Left kidney (tissue), 8 donors: ENCODE measurements at places on chromosomes 3 and 15. TPM values are rescaled to one million over a fixed set of nuclear protein-coding genes. Genes with fewer than 3 reads are reported as not detected.

GRCh38 chr3:152069871-152070270, 196.4 kb downstream of the SUCNR1 start:
- DNase-seq: no peak

DNA sequence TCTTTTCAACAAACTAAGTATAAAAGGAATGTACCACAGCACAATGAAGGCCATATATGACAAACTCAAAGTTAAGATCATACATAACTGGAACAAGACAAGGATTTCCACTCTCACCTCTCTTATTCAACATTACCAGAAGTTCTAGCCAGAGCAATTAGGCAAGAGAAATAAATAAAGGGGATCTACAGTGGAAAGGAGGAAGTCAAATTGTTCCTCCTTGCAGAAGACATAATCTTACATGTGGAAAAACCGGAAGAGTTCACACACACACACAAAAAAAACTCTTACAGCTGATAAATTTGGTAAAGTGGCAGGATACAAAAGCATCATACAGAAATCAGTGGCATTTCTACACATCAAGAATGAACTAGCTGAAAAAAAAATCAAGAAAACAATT, 277.9 kb downstream of the MCTP2 start:
- DNase-seq: no peak

DNA sequence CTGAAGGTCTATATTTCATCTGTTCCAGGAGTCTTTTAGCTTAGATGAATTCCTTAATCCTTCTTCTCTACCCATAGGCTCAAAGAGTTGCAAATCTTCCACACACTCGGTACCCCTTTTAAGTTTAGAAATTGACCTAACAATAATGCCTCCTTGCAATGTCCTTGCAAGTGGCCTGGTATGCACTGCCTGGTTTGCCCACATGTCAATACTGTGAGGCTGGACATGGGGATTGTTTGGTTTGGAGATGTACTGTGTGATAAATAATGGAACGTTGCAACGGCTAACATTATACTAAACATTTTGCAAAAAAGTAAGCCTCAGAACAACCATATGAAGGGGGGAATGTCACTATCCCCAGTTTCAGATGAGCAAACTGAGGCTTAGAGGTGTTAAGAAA, 22.4 kb upstream of the TPM1 start:
- DNase-seq: no peak

DNA sequence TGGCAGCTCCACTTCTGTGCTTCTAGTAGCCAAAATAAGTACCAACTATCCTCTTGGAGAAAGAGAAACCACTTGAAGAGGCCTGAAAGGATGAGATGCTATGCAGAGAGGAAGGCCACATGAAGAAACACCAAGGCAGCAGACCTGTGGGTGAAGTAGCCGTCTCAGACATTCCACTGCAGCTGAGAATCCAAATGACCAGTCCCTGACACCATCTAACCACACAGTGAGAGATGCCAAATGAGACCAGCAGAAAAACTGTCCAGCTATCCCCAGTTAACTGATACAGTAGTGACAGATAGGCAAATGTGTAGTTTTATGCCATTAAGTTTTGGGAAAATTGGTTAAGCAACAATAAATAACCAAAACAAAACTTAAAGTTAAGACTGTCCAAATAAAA, 47.9 kb upstream of the ZSCAN2 start:
- no peak for DNase-seq

DNA sequence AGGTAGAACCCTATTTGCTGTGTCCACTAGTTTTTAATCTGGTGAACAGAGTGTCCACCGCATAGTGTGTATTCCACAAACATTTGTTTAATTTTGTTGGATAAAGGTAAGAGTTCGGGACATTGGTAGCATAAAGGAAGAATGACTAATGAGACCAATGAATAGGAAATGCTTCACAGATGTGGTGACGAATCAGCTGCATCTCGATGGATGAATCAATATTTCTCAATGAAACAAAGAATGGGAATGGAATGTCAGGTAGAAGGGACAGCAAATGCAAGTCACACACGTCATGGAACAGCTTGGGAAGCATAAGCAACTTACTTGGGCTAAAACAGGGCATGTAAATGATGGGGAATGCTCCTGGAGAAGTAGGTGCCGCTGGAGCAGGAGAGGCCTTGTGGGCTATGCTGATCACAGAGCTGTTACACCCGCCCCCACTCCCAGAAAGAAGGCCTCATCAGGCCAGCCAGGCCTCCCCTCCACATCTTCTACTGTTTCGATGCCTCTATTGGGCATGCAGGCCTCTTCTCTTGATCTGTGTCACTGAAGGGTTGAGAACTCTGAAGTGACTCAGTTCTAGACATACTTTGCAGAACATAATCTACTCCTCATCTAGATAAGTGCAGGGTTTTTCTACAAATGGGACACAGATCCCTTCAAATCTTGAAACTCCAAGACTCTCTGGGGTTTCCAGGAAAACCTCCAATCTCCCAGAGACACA, 120.0 kb upstream of the GADL1 start:
- no peak for DNase-seq

- DNase-seq: no peak
Observed at GRCh38 chr3:134333522-134334181, 40.6 kb downstream of the AMOTL2 start.

DNA sequence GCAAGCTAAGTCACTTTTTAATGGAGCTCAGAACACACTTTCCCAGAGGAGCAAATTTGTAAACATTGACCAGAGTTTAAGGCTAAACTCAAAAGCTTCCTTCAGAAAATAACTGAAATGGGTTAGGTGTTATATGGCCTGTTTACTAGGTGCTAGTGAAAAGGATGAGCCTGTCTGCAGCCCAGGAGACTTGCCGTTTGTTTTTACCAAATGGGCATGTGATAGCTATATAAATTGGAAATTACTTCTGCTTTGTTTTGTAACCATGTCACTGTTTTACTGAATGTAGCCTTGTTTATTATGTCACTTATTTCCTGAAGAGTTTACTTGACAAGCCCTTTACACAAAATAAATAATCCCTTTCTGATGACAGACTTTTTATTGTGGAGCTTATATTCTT, 109.4 kb upstream of the THSD4 start:
- DNase-seq: no peak

The CCDC33 gene
- 9.0 TPM for polyA plus RNA-seq

The CYP1A2 gene
- polyA plus RNA-seq: 0.18 TPM

The SGO1 gene
- 14.1 TPM for polyA plus RNA-seq

The TM4SF18 gene
- 29.8 TPM for polyA plus RNA-seq

The INSYN1 gene
- 12.6 TPM for polyA plus RNA-seq

The NPAP1 gene
- 2.1 TPM for polyA plus RNA-seq

The LRRC31 gene
- 0.38 TPM for polyA plus RNA-seq

The SCN11A gene
- 1.8 TPM for polyA plus RNA-seq

The ITIH1 gene
- not detected for polyA plus RNA-seq
